Hindlimb muscle (tissue), 1 donor: ENCODE measurements at places on chromosomes 5 and 9.
A peak's percentile ranks its signal among the peaks of the same experiment; 100 is the strongest.

- DNase-seq = no peak
These were observed 318.5 kb downstream of the ADGRV1 start for GRCh38 chr5:90877049-90877448.

GRCh38 chr9:93869863-93870262 is 85.3 kb downstream of the BARX1 start:
- no peak for DNase-seq

- DNase-seq = no peak
These were observed 10.5 kb upstream of the EPB41L4B start for GRCh38 chr9:109331353-109331752.

GRCh38 chr9:93093127-93093876 is 2.7 kb upstream of the CARD19 start:
- peak; percentile 57 for DNase-seq

GRCh38 chr5:72204946-72205345 is 97.7 kb downstream of the MAP1B start:
- no peak for DNase-seq

- no peak for DNase-seq
These were observed 23.3 kb downstream of the KCNV2 start for GRCh38 chr9:2740616-2741015.

DNA sequence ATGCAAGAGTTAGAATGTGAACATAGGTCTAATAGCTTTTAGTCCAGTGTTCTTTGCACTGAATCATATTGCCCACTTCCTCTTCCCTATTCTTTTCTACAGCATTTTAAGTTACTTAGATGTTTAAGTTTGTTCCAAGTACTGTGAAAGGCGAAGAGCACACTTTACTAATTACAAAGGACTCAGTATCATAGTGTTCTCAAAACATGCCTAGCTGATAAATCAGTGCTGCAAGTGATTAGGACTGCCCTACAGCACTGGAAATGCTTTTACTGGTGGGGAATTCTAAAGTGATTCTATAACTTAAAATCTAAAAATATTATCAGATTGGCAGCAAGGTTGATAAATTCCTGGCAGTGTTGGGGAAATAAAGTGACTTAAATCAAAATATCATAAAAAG is 177.9 kb upstream of the KCNN2 start:
- no peak for DNase-seq

- no peak for DNase-seq
These were observed 3.7 kb upstream of the CAMK2A start for GRCh38 chr5:150293091-150293941.
